CD4-positive, alpha-beta T cell treated with Interleukin-4 for 1 hour (primary cell): ENCODE measurements at places on chromosomes 16 and 17.

- no peak for DNase-seq
Observed at GRCh38 chr16:63228259-63228658, 1192.0 kb upstream of the CDH8 start.

DNA sequence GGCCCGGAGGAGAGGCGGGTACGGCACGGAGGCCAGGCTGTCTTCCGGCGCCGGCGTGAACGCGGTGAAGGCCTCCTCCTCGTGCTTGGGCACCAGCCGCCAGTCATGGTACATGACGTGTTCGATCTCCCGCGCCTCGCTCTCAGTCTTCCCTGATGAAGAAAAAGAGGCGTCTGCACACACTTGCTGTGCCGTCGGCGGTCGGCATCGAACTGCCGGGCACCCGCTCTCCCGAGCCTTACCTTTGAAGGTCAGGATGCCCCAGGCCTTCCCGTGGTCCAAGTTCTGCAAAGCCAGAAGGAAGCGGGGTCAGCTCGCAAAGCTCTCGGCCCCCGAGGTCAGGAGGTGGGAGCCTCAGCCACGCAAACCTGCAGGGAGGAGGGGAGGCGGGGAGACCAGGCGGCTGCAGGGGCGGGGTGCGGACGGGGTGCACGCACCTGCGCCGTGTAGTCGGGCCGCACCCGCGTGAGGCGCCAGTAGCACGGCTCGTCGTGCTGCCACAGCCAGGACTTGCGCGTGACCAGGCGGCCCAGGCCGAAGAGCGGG, at the start of gene EME2:
Gene EME2, plus strand, starts transcription at position 449 of the 546 bp plus-strand sequence. CDS start 418 bp downstream, outside the sequence.
- DNase-seq, result no peak

DNA sequence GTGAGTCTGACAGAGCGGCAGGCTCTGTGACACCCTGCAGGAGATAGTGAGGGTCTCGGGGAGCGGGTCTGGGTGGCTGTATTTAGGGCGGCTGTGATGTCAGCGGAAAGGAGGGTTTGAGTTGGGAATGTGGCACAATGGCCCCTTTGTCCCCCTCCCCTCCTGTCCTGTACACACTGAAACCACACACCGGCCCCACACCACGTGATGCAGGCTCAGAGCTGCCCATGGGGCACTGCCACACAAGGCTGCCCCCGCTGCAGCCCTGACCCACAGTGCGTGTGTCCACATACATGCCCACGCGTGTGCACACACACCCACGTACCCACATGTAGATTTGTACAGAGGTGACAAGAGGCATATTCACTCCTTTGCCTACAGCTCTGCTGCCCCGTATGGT, 15.3 kb downstream of the SGCA start:
- DNase-seq, result no peak

DNA sequence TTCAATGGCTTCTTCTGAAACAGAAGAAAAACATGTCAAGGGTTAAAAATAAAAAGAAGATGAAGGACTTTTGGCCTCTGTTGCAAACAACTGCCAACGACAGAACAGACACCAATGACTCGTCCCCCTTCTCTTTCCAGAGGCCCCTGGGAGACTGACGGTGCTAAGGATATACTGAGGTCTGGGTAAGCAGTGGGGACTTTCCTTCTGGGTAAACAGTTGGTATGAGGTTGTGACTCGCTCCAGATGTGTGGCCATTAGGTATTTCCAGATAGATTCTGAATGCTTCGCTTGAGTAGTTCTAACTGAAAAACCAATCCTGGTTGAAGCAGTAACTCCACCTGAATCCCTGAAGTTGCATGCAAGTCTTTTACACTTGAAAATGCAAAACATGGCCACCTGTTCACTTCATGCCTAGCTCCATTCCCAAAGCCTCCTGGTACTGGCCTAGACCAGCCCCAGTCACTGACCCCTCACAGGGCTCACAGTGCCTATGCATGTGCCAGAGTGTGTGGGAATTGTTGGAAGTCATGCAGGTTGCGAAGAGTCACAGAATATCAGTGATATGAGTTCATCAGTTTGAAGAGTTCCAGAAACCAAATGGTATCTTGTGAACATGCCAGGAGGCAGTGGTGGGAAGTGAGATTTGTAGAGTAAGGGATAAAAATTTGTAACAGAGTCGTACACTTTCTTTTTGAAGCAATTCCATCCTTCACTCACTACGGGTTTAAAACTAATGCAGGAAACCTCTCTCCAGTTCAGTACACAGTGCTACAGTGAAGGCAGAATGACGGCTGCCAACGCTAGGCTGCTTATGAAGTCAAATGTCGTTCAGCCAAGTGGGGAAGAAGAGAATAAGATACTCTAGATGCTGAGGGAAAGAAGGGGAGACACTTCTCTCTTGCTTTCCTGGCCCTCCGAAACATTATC, 217.8 kb downstream of the ZFHX3 start:
- DNase-seq, result no peak

DNA sequence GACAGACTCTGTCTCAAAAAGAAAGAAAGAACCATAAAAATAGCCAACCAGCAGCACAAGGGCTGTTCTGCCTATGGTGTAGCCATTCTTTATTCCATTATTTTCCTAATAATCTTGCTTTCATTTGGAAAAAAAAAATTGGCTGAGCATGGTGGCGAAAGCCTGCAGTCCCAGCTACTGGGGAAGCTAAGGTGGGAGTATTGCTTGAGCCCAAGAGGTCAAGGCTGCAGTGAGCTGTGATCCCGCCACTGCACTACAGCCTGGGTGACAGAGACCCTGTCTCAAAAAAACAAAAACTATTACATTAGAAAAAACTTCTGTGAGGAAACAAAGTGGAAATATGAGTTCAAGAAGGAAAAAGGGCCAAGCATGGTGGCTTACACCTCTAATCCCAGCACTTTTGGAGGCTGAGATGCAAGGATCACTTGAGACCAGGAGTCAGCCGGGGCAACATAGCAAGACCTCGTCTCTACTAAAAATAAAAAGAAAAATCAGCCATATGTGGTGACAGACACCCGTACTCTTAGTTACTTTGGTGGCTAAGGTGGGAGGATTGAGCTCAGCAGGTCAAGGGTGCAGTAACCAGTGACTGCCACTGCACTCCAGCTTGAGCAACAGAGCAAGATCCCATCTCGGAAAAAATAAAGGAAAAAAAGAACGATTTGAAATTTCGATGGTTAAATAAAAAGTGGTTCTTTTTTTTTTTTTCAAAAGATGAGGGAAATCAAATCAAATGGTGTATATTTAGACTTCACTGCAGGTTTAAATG, 2.5 kb downstream of the DCAKD start:
- no peak for DNase-seq

DNA sequence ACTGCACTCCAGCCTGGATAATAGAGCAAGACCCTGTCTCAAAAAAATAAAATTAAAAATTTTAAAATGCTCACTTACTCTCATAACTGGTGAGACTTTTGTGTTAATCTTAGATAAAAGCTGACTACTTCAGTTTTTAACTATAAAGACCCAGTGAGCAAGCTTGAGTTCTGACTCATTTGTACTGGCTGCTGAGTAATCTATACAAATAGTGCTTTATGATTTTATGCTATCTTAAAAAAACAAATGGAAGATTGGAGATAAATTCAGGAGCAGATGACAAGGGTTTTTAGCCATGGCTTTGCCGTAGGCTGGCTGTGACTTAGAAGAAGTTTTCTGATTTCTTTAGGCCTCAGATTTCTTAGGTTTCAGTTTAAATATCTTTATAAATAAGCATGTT, 30.5 kb downstream of the SNTB2 start:
- no peak for DNase-seq

- peak; percentile 4 for DNase-seq
Observed at GRCh38 chr17:57670769-57671569, 74.1 kb downstream of the CCDC182 start.

GRCh38 chr16:78577630-78578029, 478.2 kb downstream of the WWOX start:
- peak; percentile 14 for DNase-seq

- no peak for DNase-seq
Observed at GRCh38 chr16:58563235-58563634, 47.9 kb downstream of the SETD6 start.

DNA sequence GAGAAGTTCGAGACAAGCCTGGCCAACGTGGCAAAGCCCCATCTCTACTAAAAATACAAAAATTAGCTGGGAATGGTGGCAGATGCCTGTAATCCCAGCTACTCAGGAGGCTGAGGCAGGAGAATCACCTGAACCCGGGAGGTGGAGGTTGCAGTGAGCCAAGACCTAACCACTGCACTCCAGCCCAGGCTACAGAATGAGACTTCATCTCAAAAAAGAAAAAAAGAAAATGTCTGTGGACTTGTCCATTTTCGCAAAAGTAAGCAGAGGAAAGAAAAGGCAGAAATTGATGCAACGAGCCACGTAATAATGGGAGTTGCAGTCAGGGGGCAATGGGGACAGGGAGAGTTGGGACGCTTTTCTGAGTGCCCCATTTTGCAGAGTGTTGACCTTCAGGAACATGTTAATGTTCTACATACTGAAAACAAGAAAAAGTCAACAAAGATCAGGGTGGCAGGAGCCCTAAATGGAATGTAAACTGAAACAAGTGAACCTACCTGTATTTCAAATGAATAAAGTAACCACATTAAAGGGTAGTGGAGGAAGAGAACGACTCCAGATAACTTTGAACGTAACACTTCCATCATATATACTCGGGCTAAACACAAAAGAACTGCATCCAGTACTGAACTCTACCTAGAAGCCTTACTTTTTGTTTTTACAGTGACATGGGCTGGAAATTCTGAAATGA, 76.4 kb downstream of the CNGB1 start:
- DNase-seq, result no peak

- peak; percentile 31 for DNase-seq
Observed at GRCh38 chr17:14197586-14197985, 39.1 kb downstream of the CDRT15 start.
